ENCODE measurements at places on chromosomes 6 and 20.

GRCh38 chr6:159101656-159102055 lies 56.9 kb upstream of the TAGAP start:
- no peak for DNase-seq

DNA sequence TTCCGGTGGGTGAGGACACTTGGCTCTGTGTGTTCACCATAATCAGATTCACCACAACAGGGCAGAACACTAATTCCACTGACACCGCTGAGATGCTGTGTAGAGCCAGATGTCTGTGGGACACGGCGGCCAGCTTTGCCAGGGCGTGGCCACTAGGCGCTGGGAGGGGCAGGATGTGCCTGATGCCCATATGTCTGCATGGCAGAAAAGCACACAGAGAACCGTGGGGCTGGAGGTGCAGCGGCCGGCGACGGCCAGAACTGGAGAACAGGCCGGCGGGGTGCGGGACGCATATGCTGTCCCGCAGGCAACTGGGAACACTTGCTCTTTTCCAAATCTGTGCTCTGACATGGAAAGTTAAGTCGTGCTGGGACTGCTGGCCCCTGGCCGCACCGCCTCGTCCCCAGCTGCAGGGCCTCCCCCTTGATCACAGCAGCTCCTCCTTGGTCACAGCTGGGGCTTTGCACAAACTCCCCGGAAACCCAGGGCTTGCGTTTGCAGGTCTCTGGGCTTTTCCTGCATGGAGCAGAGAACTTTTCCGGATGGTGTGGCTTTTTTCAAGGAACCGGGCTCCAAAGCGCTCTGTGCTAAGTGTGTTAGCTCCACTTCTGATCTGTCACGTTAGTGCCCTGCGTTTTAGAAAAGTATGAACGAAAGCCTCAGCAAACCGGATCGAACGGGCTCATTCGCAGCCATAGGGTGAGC lies 31.1 kb downstream of the NTSR1 start:
- no peak for DNase-seq

DNA sequence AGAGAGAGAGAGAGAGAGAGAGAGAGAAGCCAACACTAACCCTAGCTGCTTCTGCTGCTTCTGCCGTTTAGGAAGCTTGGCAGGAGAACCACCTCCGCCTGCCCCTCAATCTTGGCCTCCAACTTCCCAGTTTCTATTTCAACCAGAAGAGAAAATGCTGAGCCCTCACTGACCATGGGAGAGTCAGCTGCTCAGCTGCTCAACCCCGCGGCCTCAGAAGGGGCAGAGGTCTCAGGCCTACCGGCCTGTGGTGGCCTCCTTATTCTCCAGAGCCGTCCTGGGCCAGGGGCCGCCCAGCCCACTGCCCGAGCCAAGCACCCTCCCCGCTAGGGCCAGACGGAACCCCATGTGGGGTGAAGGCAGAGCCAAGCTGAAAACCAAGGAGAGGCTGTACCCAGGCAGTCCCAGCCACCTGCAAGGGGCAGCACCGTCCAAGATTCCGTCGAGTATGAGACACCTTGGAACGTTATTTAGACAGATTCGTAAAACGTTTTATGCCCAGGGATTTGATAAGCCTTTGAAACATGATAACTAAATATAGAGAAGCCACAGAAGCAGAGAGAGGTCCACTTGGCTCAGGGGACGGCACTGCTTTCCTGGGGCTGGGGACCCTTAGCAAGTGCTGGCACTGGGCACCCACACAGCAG lies 116.6 kb downstream of the DLL1 start:
- no peak for DNase-seq

DNA sequence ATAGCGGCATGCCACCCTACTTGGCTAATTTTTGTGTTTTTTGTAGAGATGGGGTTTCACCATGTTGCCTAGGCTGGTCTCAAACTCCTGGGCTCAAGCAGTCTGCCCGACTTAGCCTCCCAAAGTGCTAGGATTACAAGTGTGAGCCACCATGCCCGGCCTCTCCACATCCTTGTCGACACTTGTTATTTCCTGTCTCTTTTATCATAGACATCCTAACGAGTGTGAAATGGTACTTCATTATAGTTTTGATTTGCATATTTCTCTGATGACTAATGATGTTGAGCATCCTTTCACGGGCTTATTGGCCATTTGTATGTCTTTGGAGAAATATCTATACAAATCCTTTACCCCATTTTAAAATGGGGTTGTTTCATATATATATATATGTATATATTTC lies 39.0 kb upstream of the ASXL1 start:
- DNase-seq = no peak

GRCh38 chr6:47105469-47106178 lies 63.5 kb upstream of the ADGRF1 start:
- no peak for DNase-seq

DNA sequence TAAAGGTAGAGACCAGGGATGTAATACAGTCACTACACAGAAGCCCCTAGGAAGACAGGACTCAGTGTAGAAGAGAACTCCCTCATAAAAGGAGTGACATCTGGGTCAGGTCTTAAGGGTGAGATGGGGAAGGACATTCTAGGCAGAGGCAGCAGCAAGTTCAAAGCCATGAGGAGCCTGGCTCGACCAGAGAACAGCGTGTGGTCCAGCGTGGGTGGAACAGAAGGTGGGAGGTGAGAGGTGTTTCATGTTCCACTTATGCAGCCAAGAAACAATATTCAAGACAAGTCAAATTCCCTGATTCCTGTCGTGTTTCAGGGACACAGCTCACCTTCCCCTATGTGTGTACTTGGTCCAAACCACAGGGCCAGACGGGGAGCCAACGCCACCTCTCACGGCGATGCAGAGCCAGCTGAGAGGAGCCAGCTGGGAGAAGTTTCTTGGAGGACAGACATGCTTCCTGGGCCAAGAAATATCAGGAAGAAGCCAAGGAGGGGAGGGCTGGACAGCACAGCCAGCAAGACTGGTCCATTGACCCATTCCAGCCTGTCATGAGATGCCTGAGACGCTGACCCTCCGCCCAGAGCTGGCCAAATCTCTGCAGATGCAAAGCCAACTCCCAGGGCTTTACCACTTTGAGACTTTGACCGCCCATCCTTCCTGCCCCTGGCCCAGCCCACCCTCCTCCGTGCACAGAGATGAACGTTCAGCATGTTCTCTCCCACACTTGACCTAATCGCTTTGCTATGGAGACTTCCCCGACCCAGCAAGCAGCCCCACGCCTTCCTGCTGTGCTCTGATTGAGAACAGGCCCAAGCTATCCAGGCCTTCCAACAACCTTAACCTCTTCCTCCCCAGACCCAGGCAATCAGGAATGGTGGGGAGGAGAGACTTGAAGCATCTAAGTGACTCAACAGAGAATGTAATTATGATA lies 113.8 kb downstream of the PRND start:
- no peak for DNase-seq

DNA sequence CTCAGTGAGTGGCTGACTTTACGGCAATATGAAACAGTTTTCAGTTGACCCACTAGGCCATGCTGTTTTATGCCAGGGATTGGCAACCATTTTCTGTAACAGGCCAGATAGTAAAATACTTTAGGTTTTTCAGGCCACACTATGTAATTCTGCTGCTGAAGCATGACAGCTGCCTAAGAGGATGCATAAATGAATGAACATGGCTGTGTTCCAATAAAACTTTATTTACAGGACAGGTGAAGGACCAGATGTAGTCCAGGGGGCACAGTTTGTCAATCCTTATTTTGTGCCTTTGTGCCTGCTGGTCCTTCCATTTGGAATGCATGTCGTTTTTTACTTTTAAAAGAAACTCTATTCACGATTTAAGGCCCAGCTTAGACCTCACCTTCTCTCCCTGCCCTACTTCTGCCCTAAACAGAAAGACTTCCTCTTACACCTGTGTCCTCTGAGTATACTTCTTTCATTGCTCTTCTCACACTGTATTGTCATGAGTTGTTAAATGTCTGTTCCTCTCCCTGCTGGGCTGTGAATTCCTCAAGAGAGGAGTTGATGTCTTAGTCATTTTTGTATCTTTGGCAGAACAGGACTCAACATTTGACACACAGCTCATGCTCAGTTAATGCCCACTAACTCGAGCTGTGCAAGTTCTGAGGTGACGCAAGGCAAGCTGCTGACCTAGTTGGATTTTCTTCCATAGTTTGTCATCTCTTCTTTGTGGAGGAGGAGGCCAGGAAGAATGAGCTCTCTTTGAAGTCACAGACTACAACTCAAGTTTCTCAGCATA lies 90.1 kb upstream of the MAP7 start:
- no peak for DNase-seq

- no peak for DNase-seq
Measured at GRCh38 chr6:112338166-112338709, 8.9 kb upstream of the RFPL4B start.

- peak; percentile 16 for DNase-seq
Measured at GRCh38 chr6:28523241-28523622, 2.4 kb upstream of the GPX5 start.

DNA sequence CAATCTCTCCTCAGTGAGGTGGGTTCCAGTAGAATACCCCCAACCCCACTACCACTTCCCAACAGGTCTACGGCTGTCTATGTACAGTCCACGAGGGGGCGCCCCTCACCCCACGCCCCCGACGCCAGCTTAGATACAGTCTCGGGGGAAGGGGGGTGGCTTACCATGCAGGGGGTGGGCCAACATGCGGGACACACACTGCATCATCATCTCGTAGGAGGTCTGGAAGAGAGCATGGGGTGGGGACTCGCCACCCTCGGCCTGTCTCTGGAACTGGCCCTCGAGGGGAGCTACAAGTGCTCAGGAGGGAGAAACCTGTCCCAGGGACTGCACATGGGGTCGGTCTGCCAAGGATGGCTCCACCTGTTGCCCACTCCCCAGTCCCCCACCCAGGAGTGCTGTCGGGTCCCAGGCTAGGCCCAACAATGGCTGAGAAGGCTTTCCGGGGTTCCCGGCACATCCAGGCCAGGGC lies 8.5 kb downstream of the MTCH1 start:
- DNase-seq = no peak

GRCh38 chr6:167396659-167397490 lies 72.0 kb downstream of the TTLL2 start:
- no peak for DNase-seq

DNA sequence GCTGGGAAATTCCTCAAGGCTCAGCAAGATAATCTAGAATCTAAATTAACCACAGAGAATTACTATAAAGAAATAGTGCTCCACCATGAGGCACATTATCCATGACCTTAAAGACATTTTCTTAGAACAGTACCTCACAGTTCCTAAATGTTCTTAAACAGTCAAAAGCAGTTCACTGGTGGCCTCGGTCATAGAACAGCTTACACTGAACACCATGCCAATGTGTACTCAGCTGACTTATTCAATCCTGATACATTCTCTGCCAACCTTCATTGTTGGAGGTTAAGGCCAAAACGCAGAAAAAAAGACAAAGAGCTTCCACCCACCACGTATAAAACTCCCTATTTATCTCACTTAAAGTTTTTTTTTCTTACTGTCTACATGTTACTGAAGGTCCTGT lies 21.8 kb upstream of the TMEM170B start:
- no peak for DNase-seq

- DNase-seq = no peak
Measured at GRCh38 chr20:33130568-33131061, 37.3 kb upstream of the BPIFA2 start.

DNA sequence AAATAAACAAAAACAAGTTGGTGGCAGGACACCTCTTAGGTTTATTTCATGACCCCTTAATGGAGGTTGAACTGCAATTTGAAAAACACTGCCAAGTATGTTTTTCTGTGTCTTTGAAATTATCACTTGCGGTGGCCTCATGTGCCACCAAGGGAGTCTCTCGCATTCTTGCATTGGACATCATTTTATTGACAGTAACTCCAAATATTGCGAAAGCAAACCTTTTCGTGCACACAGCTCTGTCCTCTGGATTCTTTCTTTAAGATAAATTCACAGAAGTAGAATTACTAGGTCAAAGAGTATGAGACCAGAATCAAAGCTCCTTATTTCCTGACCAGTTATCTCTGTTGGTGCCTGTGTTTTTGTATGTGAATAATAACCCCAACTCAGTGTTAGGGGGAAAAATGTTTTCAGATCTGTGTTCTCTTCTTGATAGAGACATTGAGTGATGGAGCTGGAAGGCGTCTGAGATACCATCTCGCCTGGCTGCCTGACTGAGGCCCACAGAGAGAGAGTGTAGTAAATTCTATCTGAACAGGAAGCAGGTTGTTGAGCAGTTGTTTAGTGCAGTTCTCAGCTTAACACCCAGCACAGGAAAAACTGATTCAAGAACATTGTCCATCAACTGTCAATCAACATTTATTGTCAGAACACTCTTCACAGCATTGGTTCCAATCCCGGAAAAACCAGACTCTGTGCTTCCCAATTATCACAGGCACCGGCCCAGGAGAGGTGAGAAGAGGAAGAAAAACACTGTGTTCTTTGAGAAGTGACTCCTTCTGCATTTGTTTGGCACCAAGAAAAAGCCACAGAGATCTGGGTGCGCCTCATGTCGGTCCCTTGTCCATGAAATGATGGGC lies 2.2 kb upstream of the CCDC167 start:
- no peak for DNase-seq

DNA sequence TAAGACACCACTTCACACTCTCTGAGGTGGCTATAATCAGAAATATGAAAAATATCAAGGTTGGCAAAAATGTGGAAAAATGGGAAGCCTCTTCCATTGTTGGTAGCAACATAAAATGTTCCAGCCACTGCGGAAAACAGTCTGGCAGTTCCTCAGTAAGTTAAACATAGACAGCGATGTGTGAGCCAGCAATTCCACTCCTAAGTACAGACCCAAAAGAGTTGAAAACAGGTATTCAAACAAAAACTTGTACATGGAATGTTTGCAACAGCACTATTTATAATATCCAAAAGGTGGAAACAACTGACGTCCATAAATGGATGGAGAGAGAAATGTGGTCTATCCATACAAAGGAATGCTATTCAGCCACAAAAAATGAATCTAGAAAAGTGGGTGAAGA lies 7.4 kb upstream of the PPDPF start:
- DNase-seq = no peak

DNA sequence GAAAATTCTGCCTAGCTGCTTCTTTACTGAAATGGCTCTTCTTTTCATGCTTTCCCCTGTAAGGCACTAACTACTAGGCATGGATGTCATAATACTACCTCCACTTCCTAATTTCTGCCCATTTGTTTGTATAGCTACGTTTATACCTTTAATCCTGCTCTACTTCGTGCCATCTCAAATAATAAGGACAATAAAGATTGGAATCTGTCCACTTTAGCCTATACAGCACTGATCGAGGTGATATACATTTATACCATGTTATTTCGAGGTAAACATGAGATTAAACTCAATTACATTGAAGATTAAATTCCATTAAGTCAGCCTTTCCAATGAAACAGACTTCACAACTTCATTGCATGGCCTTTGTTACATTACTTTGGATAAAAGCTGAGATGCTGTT lies 390.6 kb upstream of the MARCKS start:
- no peak for DNase-seq

GRCh38 chr6:153618371-153619322 lies 420.4 kb upstream of the OPRM1 start:
- no peak for DNase-seq

DNA sequence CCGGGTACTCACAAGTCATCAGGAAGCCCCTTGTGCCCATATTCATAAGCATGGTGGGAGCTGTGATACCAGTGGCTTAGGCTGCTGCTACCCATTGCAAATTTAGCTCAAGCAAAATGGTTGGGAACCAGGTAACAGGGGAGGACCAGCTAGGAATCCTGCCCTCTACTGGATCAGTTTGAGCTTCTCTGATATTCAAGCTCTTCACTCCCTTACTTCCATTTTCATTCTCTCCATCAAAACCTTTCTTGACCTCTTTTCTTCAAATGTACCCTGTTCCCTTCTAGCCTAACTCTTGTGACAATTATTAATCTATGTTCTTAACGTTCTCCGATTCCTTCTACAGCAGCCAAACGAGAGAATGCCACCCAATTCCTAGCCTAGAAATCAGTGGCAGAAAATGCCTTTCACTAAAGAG lies 9.7 kb downstream of the NOL7 start:
- DNase-seq = no peak
